ENCODE measurements at places on chromosomes 2 and 18.

DNA sequence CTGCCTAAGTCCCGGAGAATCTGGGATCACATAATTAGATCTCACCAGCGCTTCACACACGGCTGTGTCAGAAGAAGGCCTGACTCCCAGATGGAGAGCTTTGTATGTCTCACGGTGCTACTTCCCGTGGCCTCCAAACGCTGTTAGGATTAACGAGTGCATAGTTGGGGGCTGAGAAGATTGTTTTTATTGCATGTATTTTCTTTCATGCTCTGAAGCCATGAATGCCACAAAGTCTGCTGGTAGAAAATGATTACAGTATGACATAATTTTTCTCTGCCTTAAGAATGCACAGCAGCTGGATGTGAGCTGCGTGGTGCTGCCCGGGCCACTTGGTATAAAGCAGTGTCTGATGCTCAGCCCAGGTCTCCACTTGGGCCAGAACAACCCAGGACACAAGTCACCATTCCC lies 166.5 kb downstream of the SEPTIN10 start:
- DNase-seq: no peak

- DNase-seq: no peak
Measured at GRCh38 chr2:24559473-24560113, 68.5 kb downstream of the NCOA1 start.

DNA sequence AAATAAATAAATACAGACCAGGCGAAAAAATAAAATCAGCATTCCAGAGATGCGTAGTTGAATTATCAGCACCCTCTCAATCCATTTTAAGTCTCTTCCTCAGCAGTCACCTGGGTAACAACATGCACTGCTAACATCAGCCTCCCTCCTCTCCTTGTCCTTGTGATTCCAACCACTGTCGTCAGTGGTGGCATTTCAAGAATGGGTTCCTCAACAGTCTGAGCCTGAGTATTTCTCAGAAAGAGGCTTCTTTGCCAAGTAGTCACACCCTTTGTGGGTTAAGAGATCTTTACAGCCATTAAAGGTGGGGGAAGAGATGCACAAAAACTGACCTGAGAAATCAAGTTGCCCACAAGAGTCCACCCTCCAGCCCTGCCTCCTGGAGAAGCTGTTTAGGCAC lies 39.0 kb downstream of the NOL10 start:
- no peak for DNase-seq

DNA sequence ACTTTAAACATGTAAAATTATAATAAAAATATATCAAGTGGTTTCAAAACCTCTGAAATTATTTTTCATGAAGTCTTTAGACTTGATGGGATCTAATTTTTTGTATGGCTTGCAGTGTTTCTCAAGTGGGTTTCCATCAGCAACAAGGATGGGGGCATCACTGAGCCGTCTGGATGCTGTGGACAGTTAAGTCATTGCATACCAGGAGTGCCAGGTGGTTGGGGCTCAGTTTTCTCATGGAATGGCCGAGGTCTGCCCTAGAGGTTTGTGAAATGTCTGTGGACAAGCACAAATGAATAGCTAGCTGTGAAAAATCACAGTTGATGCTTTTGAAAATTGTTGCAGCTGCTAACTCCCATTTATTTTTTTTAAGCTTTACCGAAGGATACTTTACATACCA lies 1.7 kb downstream of the PRELID3A start:
- DNase-seq: no peak

GRCh38 chr2:21244161-21244560 lies 120.4 kb downstream of the TDRD15 start:
- no peak for DNase-seq

DNA sequence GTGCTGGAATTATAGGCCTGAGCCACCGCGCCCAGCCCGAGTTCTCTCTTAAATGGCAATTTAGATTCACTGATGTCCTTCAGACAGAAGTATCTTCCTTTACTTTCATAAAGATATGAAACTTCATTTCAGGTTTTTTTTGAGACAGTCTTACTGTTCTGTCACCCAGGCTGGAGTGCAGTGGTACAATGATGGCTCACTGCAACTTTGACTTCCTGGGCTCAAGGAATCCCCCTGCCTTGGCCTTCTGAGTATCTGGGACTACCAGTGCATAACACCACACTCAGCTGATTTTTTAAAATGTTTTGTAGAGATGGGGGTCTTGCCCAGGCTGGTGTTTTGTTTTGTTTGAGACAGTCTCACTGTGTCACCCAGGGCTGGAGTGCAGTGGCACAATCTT lies 13.2 kb downstream of the ITGB1BP1 start:
- no peak for DNase-seq

DNA sequence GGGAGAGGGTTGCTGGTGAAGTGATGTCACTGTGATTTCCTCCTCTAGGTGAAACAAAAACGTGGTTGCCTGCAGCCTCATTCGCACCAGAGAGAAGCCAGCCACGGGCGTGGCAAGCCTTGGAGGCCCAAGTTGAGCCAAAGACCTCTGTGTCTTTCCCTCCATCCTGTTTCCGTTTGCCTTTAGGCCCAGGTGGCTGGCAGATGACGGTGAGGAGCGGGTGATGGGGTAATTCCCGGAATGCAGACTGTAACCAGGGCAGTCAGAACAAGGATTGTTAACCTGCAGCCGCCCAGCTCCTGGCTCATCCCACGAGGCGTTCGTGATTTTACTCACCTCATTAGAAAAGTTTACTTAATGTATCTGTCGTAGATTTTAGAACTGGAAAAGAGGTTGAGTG lies 14.4 kb downstream of the CTIF start:
- no peak for DNase-seq

DNA sequence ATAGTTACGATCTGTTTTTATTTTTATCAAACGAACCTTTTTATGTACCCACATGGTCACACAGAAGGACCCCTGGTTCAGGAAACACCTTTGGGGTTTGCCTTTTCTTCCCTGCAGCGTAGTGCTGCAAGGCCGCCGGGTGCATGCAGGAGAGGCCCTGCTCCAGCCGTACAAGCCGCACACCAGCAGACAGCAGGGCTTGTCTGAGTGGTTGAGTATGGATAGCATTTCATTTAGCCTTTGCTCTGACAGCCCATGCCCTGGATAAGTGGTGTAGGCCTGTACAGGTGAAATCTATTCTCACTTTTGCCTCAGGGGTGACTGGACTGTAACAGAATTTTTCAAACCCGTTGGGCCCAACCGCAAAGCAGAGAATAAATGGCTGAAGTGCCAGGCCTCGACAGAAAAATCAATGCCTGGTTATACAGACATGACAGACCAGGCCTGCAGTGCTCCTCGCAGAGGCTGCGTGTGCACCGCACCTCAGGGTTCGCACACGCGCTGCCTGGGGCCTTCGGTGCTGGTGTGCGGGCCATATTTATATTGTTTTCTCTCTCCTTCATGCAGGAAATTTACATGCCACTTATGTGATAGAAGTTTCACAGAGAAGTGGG lies 279.1 kb downstream of the ZNF407 start:
- no peak for DNase-seq

- DNase-seq: no peak
Measured at GRCh38 chr2:83587309-83587708, 871.8 kb downstream of the SUCLG1 start.

DNA sequence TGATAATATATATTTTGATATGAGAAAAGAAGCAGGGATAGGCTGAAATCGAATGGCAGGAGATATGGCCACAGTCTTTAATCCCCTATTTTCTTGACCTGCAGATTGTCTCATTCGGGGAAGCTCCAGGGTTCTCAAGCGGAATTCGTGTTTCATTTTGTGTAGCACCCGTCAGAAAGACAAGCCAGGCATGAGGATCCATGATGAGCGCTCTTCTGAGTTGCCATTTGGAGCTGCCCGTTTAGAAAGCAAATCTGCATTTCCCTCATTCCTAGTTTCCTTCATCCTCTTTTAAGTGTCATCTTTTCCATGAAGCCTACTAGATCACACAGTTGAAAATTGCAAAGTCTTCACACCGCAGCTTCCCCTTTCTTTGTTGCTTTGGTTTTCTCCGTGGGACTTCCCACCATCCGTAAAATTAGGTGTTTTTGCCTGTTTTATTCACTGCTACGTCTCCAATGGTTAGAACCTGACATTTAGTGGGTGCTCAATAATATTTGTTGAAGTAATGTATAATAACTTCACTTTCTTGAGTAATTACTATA lies 16.9 kb downstream of the HNMT start:
- no peak for DNase-seq

DNA sequence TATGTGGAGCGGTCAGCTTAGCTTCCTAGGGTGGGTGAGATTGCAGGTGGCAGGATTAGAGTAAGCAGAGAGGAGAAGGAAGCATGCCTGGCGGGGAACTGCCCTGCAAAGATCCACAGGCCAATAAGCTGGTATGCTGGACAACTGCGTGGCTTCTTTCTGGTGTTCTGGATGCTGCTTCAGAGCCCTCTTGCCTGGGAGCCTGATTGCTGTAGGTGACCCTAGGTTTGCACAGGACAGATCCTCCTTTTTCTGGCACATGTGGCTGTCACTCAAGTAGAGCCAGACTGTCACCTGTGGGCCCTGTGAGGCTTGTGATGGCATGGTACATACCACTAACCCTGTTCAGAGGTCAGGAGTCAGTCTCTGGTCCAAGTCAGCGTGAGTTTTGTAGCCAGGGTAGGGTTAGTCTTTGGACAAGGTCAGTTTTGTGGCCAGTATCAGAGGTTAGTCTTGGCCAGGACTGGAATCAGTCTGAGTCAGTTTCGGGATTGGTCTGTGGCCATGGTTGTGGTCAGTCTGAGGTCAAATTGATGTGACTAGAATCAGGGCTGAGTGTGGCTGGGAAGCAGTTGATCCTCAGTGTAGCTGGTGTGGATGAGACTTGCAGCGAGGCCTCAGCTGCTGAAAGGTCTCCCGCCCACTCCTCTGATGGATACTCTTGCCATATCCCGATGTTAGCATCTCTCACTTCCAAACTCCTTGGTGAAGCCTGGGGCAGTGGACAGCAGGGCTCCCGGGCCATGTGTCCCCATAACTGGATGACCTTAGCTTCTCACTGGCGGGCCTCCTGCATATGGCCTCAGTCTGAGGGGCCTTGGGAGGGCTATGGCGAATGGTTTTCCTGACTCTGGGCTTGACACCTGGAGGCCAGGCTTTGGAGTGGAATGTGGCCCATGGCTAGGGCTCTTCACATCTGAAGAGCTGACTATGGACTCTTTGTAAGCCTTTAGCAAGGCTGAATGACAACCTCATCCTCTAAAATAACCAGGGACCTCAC lies 260.5 kb downstream of the DYSF start:
- DNase-seq: no peak

DNA sequence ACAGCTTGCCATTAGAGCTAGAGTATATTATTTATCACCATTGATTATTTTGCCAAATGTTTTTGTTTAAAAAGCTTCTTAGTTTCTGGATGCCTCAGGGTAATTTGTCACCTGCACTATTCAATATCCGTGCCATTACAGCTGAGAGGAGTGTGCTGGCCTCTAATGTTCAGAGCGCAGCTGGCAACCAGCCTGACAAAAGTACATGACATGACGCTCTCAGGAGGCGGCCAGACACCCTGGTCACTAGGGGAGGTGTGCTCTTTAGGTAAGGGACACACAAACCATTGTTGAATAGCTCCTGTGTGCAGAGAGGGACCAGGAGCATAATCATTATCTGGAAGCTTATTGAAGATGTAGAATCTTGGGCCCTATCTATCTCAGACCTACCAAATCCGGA lies 20.3 kb downstream of the LIMS1 start:
- no peak for DNase-seq

DNA sequence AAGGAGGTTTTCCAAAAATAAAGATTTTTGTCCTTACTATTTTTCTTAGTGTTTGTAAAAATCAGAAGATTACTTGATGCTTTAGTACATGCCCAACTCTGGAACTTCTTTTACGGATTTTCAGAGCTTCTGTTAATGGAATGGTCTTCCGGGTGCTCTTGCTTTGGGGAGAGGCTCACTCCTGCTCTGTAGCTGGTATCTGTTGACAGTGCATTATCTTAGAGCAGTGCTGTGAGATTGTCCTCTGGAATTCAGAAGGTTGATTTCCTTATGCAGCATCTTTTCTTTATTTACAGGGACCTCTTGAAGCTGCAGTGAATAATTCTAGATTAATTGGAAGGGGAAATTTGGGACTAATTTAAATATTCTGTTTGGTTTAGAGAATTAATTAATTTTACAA lies 4.6 kb downstream of the MAPRE2 start:
- no peak for DNase-seq

GRCh38 chr2:131037398-131038257 lies 55.6 kb downstream of the FAM168B start:
- no peak for DNase-seq

GRCh38 chr2:65790676-65790935 lies 358.2 kb upstream of the SPRED2 start:
- DNase-seq: no peak

GRCh38 chr2:170830166-170830565 lies 13.5 kb downstream of the GAD1 start:
- no peak for DNase-seq

GRCh38 chr2:163266772-163267171 lies 428.2 kb upstream of the KCNH7 start:
- DNase-seq: no peak

GRCh38 chr18:22739789-22740188 lies 193.3 kb upstream of the RBBP8 start:
- DNase-seq: no peak

GRCh38 chr2:170146784-170147183 lies 31.2 kb upstream of the MYO3B start:
- no peak for DNase-seq

DNA sequence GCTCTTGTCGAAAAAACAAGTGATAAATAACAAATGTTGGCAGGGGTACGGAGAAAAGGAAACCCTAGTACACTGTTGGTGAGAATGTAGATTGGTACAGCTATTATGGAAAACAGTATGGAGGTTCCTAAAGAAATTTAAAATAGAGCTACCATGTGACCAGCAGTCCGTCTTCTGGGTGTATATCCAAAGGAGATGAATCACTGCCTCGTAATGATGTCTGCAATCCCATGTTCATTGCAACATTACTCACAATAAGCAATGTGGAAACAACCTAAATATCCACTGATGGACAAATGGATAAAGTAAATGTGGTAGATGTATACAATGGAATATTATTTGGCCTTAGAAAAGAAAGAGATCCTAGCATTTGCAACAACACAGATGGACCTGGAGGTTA lies 50.6 kb downstream of the SLC16A14 start:
- no peak for DNase-seq

DNA sequence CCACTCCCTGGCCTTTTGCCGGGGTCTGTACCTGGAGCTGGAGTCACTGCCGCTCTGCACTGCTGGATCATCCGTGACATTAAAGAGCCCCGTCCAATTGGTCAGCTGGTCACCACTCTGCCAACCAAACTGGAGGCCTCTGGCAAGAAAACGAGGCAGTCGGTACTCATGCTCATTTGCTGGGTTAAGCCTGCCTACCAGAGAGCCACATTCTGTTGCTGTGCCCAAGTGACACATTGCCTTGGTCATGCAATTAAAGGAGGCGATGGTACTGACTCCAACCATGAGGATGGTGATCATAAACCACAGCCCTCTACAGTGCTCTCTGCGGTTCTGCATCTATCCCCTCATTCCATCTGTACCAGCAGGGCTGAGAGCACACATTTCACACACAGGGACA lies 35.5 kb downstream of the ST8SIA5 start:
- DNase-seq: no peak

DNA sequence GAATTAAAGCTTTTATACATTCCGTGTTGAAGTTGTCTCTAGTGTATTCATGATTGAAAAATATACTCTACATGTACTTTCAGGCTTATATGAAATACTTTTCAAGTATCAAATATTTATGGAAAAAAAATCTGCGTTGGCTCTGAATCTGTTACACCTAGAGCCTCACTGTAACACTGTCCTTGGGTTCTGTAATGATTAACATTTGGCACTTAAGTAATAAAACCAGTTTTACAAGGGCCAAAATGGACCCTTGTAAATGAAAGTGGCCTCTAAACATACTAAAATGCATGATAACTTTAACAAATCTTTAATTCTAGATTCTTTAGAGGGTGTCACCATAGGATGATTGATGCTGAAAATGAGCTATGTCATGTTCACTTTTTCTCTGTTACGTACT lies 162.8 kb downstream of the PTPRM start:
- no peak for DNase-seq
